ENCODE measurements at places on chromosomes 5 and 9. TPM values are rescaled to one million over a fixed set of nuclear protein-coding genes. Genes with fewer than 3 reads are reported as not detected.
A peak's percentile ranks its signal among the peaks of the same experiment; 100 is the strongest.

DNA sequence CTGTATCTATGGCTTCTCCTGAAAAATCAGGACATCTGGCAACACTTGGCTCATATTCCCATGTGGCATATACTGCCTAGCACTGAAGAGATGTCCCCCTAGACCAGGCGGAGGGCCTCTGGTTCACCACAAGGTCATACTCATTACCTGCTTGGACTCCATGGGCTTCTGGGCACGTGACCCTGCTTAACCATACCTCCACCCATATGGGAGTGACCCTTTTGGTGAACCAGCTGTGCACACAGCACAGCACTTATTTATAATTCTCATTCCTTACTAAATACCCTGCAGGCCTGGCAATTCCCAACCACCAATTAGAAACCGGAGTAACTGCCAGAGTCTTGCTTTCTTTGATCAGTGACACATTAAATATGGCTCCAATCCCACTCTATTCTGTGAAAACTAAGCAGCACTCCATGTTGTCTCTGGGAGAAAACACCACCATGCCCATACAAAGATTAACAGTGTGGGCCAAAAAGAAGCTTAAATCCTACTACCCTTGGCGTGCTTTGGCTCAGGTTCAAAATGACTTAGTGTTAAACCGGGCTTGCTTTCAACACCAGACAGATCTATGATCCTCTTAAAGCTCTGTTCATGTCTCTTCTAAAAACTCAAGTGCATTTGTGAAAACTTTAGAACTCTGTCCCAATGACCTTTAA, 57.7 kb downstream of the MTMR12 start:
- H3K27me3 ChIP-seq = no peaks in the 10 kb centered on the region
- H3K4me1 ChIP-seq = no peaks in the 10 kb centered on the region
- H3K36me3 ChIP-seq = peaks cover 42% of the 10 kb centered on the region
- H3K4me3 ChIP-seq = no peak overlapping the region

DNA sequence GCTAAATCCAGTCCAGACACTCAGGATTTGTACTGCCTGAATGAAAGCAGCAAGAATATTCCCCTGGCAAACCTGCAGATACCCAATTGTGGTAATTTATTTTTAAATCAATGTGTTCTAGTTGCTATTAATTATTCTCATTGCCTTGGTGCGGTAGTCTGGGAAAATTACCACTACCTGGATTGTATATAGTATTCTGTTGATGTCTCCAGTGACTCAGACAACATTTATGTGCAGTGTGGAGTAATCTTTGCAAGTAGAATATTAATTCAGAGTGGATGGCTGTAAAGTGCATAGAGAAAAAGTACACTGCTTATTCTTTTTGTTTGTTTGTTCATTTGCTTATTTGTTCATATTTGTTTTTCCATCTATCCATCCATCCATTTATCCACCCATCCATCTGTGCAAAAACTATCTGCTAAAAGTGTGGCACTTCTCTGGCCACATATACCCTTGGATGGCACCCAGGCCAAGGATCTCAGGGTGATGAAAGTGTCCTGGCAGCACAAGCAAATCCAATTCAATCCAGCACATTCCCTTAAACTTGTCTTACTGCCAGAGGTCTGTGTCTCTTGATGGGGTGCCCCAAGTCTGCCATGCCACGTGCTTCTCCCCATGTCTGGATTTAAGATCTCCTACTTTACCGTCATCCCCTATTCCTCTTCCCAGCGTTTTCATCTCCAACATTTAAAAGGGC, 41.3 kb downstream of the NTRK2 start:
- H3K36me3 ChIP-seq = no peaks in the 10 kb centered on the region
- H3K4me3 ChIP-seq = no peak overlapping the region
- H3K27ac ChIP-seq = no peak overlapping the region
- H3K27me3 ChIP-seq = peaks cover 6% of the 10 kb centered on the region
- DNase-seq = no peak

DNA sequence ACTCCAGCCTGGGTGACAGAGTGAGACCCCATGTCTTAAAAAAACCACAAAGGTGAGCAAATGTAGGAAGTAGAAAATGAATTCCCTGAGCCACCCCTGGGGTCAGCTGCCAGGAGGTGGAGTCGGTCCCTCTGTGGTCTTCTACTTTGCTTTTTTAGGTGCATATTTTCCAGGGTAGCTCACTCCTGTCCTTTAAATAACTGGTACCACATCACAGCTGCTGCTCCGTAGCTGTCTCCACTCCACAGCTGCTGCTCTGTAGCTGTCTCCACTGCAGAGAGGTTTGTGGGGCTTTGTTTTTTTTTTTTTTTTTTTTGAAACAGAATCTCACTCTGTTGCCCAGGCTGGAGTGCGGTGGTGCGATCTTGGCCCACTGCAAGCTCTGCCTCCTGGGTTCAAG, 8.9 kb downstream of the WDR5 start:
- H3K4me1 ChIP-seq = peaks cover 4% of the 10 kb centered on the region
- H3K36me3 ChIP-seq = peaks cover 22% of the 10 kb centered on the region
- H3K27me3 ChIP-seq = no peaks in the 10 kb centered on the region
- H3K4me3 ChIP-seq = no peak overlapping the region

DNA sequence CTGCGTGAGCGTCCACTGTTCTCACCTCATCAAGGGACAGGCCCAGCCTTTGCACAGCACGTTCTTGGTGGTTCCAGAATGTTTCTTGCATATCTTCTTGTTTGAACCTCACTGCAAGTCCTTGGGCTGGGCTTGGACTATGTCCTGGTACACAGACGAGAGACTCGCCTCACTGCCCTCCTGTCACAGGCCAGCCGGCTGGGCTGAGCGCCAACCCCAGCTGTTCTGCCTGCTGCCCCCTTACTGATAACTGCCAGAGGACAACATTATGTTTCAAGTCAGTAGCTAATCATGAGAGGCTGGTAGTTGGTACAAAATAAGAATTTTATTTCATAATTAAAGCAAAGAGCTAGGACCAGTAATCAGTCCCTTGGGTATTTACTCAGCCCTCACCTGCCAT, 52.8 kb upstream of the LRRTM2 start:
- DNase-seq = no peak
- no peak overlapping the region for H3K4me3 ChIP-seq
- peaks cover 7% of the 10 kb centered on the region for H3K27me3 ChIP-seq
- no peaks in the 10 kb centered on the region for H3K4me1 ChIP-seq

- no peak overlapping the region for H3K4me3 ChIP-seq
- no peak for DNase-seq
- H3K4me1 ChIP-seq = no peaks in the 10 kb centered on the region
- no peak overlapping the region for H3K27ac ChIP-seq
These were observed 277.6 kb upstream of the ADAMTS16 start for GRCh38 chr5:4862500-4862899.

DNA sequence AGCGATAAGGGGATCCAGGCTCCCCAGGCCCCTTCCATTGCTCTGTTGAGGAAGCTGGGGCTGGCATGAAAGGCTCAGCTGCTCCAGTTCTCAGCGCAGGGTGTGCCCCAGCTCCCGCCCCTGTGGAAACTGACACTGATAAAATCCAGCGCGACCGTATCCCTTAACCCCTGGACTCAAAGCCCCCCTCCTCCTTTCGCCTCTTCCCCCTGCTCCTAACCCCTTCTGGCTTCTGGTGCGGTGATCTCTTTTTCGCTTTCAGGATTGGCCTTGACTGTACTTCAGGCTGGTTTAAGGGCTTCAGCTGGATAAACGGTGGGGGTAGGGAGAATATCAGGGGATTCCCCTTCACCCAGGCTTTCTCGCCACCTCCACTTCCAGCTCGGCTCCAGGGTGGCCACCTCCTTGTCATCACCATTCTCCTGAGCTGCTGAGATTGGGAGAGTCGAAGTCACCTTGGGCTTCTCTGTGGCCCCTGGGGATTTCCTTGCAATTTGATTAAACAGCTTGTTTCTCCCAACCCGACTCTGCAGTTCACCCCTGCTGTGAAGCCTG, 843 bp downstream of the BSPRY start:
- no peak for DNase-seq
- peak overlapping the region; percentile 63 for H3K27ac ChIP-seq
- H3K27me3 ChIP-seq = peaks cover 13% of the 10 kb centered on the region
- peaks cover 24% of the 10 kb centered on the region for H3K4me1 ChIP-seq

GRCh38 chr5:32713770-32714381, 2.8 kb downstream of the NPR3 start:
- no peak overlapping the region for H3K4me3 ChIP-seq
- peaks cover under 1% of the 10 kb centered on the region for H3K36me3 ChIP-seq
- H3K4me1 ChIP-seq = peaks cover 38% of the 10 kb centered on the region
- H3K27ac ChIP-seq = no peak overlapping the region
- DNase-seq = no peak

Gene LRRC70
- total RNA-seq = 1.2 TPM

DNA sequence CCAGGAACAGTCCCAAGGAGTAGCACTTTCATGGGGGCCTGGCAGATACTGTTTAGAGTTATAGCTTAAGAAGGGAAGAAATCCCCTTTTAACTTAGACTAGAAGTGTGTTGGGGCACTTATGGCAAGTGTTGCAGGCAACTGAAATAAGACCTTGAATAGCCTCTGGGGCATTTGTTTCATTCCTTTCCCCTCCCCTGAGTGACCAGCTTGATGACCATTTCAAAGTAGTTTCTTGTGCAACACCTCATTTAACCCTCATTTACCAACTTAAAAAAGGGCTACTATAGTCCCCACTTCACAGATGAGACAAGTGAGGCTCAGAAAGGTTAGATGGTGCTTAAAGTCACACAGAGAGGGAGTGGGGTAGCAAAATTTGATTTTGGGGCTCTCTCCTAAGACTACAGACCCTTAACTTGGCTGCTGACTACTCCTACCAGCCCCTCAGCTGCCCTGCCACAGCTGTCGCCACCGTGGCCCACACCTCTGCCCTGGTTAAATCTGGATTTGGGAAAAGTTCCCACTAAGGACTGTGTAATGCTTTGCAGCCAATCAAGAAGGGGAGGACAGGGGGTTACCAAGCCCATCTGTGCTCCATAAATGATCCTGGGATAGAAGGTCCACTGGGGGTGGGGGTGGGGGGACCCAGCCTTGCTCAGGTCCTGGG, 5.5 kb downstream of the PDLIM4 start:
- no peak overlapping the region for H3K27ac ChIP-seq
- H3K36me3 ChIP-seq = no peaks in the 10 kb centered on the region
- H3K27me3 ChIP-seq = peaks cover 3% of the 10 kb centered on the region

Gene MLANA
- total RNA-seq = not detected

DNA sequence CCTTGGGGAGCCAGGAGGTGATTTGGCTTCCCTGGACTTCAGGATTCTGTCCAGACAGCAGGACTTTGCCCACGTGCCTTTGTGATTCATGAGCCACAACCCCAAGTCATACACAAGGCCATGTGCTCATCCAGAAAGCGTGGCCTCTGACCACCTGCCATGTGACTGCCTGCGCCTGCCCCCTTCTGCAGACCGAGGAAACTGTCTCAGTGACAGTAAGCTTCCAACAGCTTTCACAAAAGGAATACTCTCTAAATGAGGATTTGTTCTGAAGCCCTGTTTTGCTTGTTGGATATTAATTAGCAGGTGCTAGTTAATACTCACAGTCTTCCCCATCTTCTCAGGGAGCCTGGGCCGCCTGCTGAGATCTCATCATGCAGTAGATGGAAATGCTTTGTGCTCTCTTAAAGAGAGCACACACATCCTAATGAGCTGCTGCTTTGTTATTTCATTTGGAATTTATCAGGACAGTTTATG, 36.9 kb upstream of the ANGPTL2 start:
- H3K36me3 ChIP-seq = no peaks in the 10 kb centered on the region
- H3K27ac ChIP-seq = no peak overlapping the region
- DNase-seq = no peak

Gene F2RL2
- total RNA-seq = not detected

Data from naive thymus-derived CD8-positive, alpha-beta T cell (primary cell).